ENCODE measurements at places on chromosomes 12 and 14.

DNA sequence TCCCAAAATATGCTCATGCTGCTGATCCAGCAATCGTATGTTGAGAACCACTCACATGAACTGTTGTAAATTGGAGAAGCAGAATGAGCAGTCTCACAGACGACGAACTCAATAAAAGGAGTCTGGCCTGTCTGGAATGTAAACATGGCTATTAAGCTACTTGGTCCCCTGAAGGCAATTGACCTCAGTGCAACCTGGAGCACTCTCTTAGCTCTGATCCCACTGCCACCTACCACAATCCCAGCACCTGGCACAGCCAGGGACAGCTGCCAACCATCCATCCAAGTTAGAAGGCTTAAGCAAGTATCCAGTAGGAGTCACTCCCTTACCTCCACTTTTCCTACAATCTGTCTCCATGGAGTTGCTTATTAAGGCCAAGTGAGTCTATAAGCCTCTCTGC is 406.9 kb upstream of the CLEC14A start:
- peak; percentile 2 for DNase-seq

DNA sequence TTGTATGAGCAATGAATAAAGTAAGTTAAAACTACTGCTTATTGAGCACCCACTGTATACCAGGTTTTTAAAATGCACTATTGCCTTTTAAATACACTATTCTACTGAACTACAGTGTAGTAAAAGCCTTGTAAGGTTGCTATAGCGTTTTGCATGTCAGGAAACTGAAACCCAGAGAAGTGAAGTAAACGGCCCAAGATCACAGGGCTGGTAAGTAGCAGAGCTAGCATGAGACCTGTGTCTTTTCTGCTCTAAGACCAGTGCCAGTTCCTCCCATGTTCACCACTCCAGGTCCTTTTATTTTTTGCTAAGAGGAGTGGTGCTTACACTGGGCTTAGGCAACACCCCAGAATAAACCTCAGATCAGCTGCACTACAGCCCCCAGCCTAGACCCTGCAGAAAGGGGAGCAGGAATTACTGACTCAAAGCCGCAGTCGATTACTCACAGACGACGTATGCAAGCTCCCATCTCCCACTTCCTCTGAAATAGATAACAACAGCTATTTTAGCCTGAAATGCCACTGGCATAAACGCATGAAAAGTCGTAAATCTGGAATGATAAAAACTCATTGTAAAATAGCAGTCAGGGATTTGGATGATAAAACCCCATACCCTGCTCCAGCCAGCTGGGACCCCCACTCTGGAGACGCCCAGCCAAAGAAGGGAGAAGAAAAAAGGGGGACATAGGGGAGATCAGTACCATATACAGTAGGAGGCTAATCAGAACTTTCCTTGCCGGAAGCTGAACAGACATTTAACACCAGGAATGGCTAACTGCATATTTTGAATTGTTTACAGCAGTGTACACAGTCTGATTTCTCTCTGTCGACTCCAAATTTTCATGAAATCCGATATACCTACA is 108.3 kb downstream of the NUAK1 start:
- no peak for DNase-seq

DNA sequence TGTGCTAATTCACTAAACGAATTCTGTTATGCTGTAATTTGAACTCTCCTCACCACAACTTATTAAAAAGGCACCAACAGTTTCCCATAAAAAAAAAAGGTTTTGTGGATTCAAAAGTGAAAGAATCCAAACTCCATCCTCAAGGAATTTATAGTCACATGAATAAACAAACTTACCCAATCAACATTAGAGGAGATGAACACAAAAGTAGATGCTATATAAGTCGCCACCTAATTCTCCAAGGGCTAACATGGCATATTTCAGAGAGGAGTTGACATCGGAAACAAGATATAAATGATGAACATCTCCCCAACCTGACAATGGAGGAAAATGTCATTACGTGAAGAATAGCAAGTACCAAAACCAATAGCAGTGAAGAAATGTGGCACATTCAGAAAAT is 265.5 kb upstream of the PRKD1 start:
- no peak for DNase-seq

DNA sequence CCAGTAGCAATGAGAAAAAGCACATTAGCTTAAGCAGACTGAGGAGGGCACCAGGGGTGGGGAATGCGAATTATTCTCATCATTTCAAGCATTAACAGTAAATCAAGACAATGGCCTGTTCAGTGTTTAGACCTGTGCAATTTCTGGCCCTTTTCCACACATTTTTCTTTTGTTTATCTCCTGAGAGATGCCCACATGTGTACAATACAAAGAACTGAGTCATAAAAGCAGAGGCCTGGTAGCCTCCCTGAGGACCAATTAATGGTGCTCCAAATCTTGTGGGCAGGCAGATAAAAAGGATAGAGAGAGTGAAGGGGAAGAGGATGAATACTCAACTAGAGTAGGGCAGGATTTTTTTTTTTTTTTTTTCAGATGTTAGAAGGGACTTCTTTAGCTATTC is 480.8 kb downstream of the RERGL start:
- DNase-seq, result no peak

GRCh38 chr14:103545915-103546651 is 16.4 kb downstream of the BAG5 start:
- DNase-seq, result no peak

All from nephron progenitor cell (in vitro differentiated cells).